Activated CD4-positive, alpha-beta T cell treated with anti-CD3 and anti-CD28 coated beads, Interleukin-2, amount 50 U/mL, for 24 hours (primary cell): ENCODE measurements at places on chromosomes 11 and 22.
A peak's percentile ranks its signal among the peaks of the same experiment; 100 is the strongest.

GRCh38 chr22:39773976-39774539 is 119.5 kb downstream of the ENTHD1 start:
- peak; percentile 27 for DNase-seq

DNA sequence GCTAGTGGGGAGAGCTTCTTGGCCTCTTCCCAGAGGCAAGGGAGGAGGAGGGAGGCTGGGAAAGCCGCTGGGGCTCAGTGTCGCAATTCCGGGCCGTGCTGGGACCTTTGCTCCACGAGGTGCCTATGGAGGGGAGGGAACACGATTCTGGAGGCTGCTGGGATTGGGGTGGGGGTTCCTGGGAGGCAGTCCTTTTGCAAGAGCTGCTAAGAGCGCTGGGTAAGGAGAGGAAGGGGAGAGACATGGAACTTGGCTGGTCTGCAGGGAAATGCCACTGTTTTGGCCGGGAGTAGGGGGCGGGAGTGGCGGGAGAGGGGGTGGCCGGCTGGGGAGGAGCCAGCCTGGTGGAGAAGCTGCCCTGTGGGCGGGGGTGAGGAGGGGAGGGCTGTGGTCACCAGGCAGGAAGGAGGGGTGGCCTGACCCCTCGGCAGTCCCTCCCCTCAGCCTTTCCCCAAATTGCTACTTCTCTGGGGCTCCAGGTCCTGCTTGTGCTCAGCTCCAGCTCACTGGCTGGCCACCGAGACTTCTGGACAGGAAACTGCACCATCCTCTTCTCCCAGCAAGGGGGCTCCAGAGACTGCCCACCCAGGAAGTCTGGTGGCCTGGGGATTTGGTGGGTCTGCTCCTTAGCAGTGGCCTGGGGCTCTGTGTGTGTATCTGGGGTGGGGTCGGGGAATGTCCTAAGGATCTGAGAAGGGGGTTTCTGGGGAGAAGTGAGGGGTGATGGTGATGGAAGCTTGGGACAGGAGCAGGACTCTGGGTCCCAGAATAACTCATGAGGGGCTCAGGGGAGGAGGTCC is at the start of gene NR1H3:
Gene NR1H3 (plus strand): TSS at position 480 of the 800 bp plus-strand sequence. CDS start 1,221 bp downstream, outside the sequence.
- DNase-seq, result no peak

GRCh38 chr11:82261367-82261766 is 472.3 kb downstream of the FAM181B start:
- no peak for DNase-seq

DNA sequence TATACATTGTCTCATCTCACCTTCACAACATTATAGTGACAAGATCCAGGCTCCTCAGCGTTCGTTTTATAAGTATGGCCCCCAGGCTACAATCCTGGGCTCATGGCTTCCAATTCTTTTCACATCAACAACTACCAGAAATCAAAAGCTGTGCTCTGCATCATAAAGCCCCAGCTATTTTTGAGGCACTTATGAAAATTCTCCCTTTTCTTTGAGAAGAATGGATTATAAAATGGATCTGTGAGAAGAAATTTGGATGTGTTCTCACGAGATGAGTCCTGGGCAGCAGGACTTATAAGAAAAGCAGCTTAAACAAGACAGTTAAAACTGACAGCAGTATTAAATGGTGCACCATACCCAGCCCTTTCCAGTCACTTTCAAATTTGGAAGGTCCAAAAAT is 80.3 kb downstream of the BTBD10 start:
- DNase-seq, result no peak

GRCh38 chr11:131923309-131923708 is 552.9 kb downstream of the NTM start:
- no peak for DNase-seq

- no peak for DNase-seq
These were observed 224.8 kb upstream of the CHORDC1 start for GRCh38 chr11:90447618-90448017.

- DNase-seq, result no peak
These were observed 3.5 kb upstream of the MRPL48 start for GRCh38 chr11:73784080-73784634.

DNA sequence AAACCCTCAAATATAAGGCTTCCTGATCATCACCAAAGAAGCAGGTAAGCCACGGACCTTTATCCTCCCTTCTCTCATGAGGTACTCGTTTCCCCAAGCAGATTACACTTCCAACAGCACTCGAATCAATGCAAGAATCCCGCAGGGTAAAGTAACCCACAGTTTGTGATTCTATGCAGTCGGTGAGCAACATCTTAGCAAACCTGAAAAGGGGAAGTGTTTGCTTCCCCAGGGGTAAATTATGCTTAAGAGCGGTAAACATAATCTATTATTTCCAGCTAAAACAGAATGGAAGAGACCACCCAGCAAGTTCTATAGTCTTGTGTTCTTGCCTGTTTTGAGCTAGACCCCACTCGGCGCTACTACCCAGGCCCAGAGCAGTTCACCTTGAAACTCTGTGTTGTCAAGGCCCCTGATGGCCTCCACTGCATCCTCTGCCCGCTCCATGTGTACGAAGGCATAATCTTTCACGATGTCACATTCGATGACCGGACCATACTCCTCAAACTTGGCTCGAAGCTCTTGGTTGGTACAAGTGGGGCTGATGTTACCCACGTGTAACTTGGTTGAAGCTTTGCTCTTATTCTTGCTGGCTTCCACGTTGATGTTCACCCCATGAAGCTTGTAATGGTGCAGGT is 1.3 kb downstream of the RBM4B start:
- DNase-seq, result no peak

DNA sequence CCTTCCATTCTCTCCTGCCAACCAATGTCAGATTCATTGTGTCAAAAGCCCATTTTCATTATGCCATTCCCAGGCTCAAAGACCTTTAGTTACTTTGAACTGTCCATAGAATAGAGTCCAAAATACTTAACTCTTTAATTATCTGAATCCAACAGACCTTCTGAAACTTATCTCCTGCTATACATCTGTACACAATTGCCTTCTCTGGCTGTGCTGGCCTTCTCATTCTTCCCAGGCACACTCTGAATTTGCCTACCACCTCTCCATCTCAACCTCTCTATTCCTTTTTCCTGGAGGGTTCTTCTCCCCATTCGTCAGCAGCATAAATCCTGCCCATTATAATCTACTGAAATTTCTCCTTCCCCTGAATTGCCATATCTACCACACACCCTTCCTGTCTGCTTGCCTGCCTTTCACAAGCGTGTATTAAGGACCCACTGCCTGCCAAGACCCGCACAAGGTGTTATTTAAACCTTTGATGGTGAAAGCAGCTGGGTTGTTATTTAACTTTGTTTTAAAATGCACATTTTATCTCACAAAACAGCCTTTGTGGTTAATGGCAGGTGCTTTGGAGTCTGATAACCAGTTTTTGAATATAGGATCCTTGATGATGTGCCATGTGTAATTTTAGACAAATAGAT is 125.9 kb downstream of the CCDC81 start:
- no peak for DNase-seq

DNA sequence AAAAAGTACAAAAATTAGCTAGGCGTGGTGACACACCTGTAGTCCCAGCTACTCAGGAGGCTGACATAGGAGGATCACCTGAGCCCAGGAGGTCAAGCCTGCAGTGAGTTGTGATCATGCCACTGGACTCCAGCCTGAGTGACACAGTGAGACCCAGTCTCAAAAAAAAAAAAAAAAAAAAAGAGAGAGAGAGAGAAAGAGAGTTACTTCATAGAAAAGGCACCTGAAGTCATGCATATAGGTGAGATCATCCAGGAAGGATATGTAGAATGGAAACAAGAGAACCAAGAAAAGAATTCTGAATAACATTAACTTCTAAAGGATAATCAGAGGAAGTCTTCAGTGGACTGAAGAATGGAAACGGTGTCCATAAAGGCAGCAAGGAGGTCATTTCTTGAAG is 106.8 kb downstream of the STK33 start:
- no peak for DNase-seq

GRCh38 chr22:45285263-45286058 is 712 bp downstream of the UPK3A start:
- DNase-seq, result no peak

- no peak for DNase-seq
These were observed 355.7 kb downstream of the CNTN5 start for GRCh38 chr11:99376463-99376862.

GRCh38 chr11:10318527-10318802 is 13.6 kb downstream of the ADM start:
- no peak for DNase-seq

DNA sequence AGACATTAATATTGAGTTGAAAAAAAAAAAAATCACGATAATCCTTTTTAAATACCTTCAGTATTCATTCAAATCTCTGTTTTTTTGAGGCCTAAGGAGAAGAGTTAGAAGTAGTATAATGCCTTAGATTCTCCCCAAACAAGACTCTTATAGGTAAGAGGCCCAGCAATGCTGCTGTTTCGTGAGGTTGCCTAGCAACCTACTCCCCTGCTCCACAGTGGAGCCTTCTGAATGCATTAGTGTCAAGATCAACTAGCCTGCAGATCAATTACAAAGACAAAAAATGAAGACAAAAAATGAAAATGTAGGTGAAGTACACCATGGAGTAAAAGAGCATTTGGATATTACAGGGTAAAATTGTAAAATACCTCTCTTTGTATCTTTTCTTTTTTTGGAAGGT is 229.8 kb upstream of the LUZP2 start:
- DNase-seq, result no peak

- no peak for DNase-seq
These were observed 10.2 kb downstream of the TMEM121B start for GRCh38 chr22:17110791-17111550.

- DNase-seq, result no peak
These were observed 19.3 kb upstream of the ST3GAL4 start for GRCh38 chr11:126336138-126336541.

GRCh38 chr11:36729825-36730224 is 131.8 kb upstream of the RAG2 start:
- no peak for DNase-seq

GRCh38 chr11:119693253-119693815 is 35.7 kb downstream of the NECTIN1 start:
- DNase-seq, result no peak

- DNase-seq, result no peak
These were observed 278 bp downstream of the MMP26 start for GRCh38 chr11:4704790-4705334.

DNA sequence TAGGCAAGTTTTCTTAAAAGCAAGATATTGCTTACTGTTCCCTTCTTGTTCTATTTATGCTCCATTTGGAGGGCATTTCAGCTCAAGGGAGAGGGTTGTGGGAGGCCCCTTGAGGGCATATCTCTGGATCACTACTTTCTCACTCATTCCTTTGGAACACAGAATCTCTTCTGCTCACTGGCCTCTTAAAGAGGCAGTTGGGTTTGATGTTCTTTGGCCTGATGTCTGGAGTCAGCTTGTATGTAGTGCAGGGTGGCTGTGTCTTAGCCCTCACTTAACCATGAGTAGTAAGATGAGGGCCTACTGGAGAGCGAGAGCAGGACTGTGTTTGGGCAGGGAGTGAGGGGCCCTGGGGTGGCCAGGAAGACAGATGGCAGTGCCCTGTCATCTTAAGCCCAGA is 3.6 kb downstream of the INCENP start:
- DNase-seq, result no peak

DNA sequence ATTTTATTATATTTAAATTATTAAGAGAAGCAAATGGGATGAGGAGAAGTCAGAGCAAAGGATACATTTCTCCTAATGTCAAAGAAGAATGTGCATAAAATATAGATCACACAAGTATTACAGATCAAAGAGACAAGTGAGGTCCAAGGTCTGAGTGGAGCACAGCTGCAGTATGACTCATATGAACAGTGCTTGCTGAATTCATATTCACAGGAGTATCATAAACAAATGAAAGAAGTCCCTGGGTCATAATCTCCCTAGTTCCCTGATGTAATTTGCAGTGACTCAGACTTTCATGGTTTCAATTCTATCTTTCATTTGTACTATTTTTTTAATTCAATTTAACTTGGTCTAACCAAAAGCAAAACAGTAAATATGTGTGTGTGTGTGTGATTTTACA is 499.0 kb upstream of the CCDC179 start:
- no peak for DNase-seq

GRCh38 chr11:106241601-106242257 is 164.3 kb downstream of the AASDHPPT start:
- no peak for DNase-seq

DNA sequence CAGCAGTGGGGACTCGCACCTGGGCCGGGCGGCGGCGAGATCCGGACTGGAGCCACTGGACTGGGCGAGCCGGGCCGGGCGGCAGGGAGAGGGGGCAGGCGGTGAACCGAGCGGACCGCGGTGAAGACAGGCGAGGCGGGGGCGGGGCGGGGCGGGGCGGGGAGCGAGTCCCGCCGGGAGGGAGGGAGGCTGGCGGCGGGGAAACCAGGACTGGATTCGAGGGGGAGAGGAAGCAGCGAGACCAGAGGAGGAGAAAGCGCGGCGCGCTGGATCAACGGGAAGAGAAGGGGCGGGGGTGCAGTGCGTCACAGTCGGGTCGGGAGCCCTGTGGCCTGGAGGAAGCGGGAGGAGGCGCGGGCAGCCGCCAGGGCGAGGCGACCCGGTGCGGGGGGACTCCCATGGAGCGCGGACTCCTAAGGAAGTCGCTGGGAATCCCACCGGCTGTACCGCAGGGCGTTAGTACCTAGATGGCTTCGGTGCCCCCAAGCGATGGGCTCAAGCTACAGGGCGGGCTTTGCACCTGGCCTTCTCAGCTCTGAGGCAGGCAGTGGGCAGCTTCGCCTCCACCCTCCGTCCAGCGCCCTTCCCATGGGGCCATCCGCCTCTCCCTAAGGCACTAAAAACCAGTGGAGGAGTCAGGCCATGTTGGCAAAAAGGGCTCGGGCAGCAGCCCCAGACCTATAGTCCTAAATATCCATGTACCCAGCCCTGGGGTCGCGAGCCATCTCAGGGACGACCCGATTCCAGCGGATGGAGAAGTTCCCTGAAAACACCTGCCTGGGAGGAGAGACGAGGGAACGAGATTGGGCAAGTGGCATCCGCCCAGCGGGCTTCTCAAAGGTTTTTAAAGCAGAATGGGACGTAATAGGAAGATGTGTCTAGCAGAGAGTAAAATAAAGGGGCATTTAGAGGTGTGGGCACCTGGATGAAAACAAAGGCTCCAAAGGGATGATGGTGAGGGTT is at the start of gene TMEM121B:
Gene TMEM121B (minus strand): TSS at position 128 of the 963 bp plus-strand sequence. CDS start 233 bp downstream, outside the sequence.
- DNase-seq, result no peak

- no peak for DNase-seq
These were observed 30.6 kb downstream of the DRD2 start for GRCh38 chr11:113444502-113445123.

GRCh38 chr11:124179310-124179709 is 3.8 kb upstream of the OR10D3 start:
- DNase-seq, result no peak

DNA sequence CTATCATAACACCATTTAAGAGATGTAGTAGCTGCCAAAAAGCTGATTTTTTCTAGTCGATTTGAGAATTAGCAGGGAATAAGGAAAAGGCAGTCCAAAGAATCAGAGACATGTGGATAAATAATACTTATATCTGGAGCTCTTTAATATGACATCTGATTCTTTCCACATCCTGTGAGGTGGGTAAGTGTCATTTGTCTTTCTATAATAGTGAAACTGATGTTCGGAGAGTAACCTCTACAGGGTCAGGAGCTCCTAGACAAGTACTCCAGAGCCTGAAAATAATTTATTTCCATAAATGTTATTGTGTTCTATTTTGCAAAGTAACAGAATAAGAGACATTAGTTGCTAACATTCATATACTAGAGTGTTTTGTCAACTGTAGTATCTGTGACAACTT is 367.6 kb downstream of the DYNC2H1 start:
- DNase-seq, result no peak
